ENCODE measurements at places on chromosomes 3 and 15.

DNA sequence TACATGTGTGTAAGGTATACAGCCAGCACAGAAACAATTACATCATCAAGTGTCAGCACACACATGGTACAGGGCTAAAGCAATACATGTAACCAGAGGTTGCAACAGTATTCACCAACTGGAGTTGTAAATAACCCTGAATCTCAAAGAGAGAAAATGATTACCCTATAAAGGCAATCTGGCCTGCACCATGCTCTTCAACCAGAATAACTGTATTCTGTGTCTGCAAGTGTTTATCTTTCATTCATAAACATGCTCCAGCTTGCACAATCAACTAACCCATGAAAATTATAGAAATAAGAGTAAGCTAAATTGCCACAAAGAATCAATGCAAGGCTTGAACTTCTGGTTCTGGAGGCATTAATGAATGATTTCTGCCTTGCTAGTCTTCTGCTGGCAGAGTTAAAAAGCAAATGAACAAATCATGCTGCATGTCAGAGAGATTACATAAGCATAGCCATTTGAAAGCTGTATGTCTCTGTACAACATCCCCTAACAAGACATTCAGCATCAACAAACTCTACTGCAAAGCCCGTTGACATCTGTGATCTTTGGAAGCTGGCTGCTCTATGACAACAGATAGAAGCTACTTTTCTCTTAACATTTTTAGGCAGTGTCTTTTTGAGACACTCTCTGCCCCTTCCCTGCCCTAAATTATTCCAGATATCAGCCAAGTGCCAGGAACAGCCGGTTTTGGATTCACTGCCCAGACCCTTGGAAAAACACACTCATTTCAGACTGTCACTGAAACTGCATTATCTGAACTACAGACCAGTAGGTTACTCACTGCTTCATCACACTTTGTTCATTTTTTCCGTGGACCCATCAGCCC lies 871.0 kb downstream of the OTOL1 start:
- DNase-seq, result no peak

- no peak for DNase-seq
Observed at GRCh38 chr3:50737193-50737905, 62.6 kb downstream of the DOCK3 start.

DNA sequence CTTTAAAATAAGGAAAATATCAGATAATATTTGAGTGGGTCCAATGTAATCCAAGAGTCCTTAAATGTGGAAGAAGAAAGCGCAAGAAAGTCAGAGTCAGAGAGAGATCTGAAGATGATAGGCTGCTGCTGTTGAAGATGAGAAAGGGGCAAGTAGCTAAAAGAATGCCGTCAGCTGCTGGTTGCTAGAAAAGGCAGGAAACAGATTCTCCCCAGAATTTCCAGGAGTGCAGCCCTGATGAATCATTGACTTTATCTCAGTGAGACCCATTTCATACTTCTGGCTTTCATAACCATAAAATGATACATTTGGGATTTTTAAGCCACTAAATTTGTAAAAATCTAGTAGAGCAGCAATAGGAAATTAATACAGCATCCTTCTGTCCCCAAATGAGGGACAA lies 7.5 kb upstream of the CHMP2B start:
- no peak for DNase-seq

- no peak for DNase-seq
Observed at GRCh38 chr15:54482251-54482650, 504.0 kb downstream of the UNC13C start.

DNA sequence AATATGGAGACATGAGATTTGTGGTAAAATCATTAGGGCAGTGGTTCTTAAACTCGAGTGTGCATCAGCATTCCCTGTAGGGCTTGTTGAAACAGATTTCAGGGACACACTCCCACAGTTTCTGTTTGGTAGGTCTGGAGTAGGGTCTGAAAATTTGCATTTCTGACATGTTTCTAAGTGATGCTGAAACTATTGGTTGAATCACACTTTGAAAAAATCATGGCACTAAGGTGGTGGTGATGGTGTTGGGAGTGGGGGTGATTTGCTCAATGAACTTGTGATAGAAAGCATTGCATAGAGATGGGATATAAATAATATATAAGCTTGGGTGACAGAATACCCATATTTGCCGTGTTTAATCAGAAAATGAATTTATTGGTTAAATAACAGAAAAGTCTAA lies 11.3 kb downstream of the MITF start:
- no peak for DNase-seq

- no peak for DNase-seq
Observed at GRCh38 chr15:60701261-60702019, 222.5 kb upstream of the ICE2 start.

- DNase-seq, result no peak
Observed at GRCh38 chr3:38978729-38979128, 73.0 kb downstream of the SCN11A start.

GRCh38 chr15:80020731-80021130 lies 38.7 kb upstream of the ZFAND6 start:
- no peak for DNase-seq

DNA sequence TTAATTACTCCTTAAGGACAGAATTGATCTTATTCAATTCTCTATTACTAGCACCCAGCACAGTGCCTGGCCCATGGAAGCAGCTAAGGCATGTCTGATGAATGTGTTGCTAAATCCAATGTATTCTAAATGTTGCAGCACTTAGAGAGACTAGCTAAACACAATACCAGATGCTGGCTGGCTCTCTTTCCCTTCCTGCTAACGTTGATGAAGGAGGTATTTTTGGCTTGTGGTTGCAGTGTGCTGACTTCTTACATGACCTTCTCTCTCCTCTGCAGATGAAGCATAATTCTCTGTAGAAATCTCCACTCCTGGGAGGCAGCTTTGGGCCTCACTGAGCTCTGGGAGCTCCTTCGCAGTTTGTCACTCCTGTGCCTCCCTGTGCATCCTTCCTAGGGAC lies 183.6 kb downstream of the PEX5L start:
- DNase-seq, result no peak

DNA sequence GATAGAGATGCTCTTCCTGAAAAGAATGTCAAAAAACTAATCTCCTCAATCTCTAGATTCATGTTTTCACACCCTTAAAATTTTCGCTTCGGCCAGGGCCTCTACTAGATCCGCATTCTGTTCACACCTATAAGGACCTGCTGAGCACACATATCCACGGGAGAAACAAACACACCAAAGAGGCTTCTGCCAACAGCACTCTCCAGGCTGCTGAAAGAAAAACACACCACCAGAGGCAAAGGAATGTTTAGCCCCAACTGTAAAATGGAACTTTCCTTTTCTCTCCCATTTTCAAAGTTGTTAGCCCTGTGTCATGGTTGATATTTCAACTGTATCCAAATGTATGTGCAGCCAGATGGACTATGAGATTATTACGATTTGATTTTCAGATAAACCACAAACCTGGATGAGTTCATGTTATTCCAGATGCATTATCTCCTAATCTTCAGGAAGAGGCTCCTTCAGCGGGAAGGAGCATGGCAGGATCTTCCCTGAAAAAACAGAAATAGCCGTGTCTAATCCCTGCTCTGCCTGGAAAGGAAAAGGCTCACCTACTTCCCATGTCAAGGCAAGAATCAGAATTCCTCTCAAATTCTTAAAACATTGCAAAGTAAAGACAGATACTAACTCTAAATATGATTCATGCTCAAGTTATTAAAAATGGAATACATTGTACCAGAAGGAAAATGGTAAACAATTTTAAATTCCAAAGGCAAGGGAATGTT lies 442.7 kb upstream of the NR2F2 start:
- DNase-seq, result no peak

DNA sequence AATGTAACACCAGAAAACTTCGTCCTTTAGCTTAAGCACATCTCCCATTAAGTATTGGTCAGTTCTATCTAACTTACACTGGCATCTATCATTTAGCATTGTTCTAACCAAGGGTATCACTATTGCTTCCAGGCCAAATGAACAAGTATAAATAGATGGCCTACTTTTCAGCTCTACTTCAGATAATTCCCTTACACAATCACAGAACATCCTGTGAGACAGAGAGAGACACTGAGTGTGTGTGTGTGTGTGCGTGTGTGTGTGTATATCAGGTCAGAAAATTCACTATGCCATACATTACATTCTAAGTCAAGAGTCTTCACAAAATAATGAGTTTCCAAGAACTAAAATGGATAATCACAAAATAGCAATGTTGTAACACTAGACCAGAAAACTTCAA lies 39.1 kb downstream of the SCAPER start:
- no peak for DNase-seq

GRCh38 chr15:25065286-25065685 lies 110.5 kb downstream of the SNRPN start:
- no peak for DNase-seq

- no peak for DNase-seq
Observed at GRCh38 chr3:55968331-55968730, 481.2 kb upstream of the WNT5A start.

GRCh38 chr3:10364806-10365205 lies 43.9 kb upstream of the SEC13 start:
- DNase-seq, result no peak

GRCh38 chr15:29208836-29209235 lies 60.8 kb downstream of the NSMCE3 start:
- no peak for DNase-seq

- DNase-seq, result no peak
Observed at GRCh38 chr3:34783876-34784275, 855.4 kb upstream of the ARPP21 start.

DNA sequence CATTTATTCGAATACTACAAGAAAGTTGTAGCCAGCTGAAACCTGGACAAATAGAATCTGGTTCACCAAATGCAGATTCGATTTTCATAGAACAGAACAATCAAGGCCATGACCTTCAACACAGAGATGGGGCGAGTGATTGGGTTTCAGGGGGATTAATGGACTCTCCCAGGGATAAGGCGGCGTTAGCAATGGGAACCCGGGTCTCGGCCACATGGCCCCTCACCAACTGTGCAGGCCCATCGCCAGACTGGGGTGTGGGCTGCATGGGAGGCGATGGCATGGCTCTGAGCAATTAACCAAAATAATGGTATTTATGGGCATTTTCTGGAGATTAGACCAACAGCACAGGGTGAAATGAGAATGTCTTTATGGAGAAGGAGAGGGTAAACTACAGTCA lies 34.2 kb downstream of the VGLL4 start:
- DNase-seq, result no peak

GRCh38 chr15:70189826-70190695 lies 92.3 kb upstream of the TLE3 start:
- DNase-seq, result no peak

- no peak for DNase-seq
Observed at GRCh38 chr3:16618721-16619120, 13.5 kb upstream of the DAZL start.

DNA sequence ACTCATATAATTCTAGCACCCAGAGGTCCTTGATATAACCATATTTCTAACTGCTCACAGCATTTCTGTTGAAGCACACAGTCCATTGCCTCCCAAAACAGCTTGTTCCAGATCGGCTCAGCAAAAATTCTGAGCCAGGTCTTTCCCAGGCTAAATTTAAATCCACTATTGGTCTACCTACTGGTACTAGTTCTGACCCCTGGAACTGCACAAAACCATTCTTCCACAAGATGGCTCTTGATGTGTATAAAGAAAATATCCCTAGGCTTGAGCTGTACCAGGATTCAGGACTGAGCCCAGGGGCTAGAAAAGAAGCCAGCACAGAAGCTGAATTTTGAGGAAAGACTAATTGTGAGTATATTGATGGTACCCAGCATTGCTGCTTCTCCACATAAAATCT lies 75.4 kb upstream of the ABHD17C start:
- no peak for DNase-seq

- DNase-seq, result no peak
Observed at GRCh38 chr3:129809297-129809696, 84.2 kb downstream of the TMCC1 start.

GRCh38 chr3:172911142-172911541 lies 160.6 kb downstream of the ECT2 start:
- no peak for DNase-seq

DNA sequence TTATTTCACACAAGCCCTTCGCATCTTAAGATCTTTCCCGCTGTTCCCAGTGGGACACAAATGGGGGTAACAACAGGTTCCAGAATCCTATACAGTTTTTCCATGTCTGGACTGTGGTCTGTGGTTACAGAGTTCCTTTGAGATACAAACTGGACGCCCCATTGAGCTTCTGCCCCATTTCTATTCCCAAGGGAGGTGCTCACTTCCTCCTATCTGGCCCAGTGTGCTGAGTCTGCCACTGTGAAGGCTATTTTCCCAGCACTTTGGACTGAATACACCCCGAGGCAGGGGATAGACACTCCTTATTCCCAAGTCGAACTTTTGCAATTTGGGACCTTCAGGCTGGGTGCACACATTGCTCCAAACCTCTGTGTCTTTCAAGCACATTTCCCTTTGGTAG lies 44.0 kb downstream of the MESD start:
- DNase-seq, result no peak

GRCh38 chr15:51924156-51925068 lies 47.2 kb downstream of the LEO1 start:
- DNase-seq, result no peak

- DNase-seq, result no peak
Observed at GRCh38 chr3:71051893-71052687, 531.4 kb downstream of the FOXP1 start.

DNA sequence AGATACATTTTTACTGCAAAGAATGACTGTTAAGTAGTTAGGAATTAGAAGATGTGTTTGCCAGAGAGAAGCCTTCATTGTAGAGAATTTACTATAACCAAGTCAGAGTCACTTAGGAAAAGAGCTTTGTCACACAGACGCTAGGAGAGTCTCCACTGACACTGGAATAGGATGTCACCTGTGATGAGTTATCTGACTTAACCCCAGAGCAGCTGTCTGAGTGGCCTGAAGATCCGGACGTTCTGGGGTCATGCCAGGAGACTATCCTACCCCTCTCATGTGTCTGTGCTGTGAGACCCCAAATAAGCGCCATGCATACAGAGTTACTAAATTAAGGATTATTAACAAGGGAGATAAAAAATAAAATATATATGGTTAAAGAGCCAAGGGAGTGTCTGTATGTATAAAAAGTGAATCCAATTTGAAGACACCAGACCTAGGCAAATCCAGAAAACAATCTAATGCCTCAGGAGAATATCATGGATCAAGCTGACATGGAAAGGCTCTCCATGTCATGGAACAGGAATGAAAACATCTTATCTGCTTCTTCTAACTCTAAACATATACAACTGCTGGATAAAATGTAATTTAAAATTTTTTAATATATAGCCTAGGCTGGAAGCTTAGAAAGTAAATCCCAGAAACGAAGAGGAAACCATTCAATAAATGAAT lies 43.5 kb downstream of the ITGB5 start:
- DNase-seq, result no peak

GRCh38 chr3:22115581-22115980 lies 364.6 kb upstream of the ZNF385D start:
- DNase-seq, result no peak
